ENCODE measurements at places on chromosomes 3 and 15.

DNA sequence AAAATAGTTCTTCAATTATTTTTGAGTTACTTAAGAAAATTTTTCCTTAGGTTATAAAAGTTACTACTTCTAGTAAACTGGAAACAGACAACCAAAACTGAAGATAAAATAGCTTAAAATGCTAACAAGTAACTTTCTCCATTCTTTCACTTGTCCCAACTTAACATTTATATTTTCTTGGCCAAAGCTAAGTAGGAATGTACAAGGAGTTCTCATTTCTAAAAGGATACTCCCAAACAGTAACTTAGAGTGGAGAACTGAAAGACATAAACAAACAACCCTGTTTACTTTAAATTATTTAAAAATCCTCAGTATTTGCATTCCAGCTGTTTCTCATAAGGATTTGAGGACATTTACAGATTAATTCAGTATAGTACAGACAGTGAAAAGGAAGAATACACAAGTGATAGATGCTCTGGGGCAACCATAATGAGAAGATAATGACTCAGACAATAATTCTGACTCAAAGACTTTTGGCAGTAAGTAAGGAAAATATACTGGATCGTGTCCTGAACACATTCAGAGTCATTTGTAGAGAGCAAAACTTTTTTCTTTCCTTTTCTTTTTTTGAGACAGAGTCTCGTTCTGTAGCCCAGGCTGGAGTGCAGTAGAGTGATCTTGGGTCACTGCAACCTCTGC lies 29.2 kb upstream of the ANXA2 start:
- H3K36me3 ChIP-seq: peaks cover 30% of the 10 kb centered on the region
- H3K4me1 ChIP-seq: peaks cover 1% of the 10 kb centered on the region
- no peak overlapping the region for H3K27ac ChIP-seq
- H3K27me3 ChIP-seq: no peaks in the 10 kb centered on the region
- no peak for DNase-seq
- H3K4me3 ChIP-seq: no peak overlapping the region

DNA sequence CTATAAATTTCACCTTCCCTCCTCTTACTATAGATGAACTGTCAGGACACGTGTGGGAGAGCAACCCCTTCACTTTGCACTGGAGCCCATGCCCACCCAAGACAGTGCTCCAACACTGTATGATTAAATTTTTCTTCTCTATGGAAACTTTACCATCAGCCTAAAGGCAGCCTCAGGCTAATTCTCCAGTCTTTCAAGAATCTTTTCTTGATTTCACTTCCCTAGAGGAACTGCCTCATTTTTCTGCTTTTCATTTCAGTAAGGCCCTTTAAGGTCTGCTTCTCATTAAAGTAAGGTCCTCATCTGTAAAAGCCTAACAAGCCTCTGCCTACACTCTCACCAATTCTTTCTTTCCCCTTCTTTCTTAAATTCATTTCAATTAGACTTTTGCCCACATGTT lies 137.3 kb downstream of the KCNMB2 start:
- peaks cover under 1% of the 10 kb centered on the region for H3K27me3 ChIP-seq
- peaks cover 3% of the 10 kb centered on the region for H3K4me1 ChIP-seq
- no peak overlapping the region for H3K4me3 ChIP-seq
- no peaks in the 10 kb centered on the region for H3K36me3 ChIP-seq
- H3K27ac ChIP-seq: no peak overlapping the region

GRCh38 chr15:69272139-69272538 lies 26.6 kb upstream of the PAQR5 start:
- no peak for DNase-seq
- no peaks in the 10 kb centered on the region for H3K4me1 ChIP-seq
- peaks cover 3% of the 10 kb centered on the region for H3K27me3 ChIP-seq
- H3K4me3 ChIP-seq: no peak overlapping the region
- no peaks in the 10 kb centered on the region for H3K36me3 ChIP-seq

DNA sequence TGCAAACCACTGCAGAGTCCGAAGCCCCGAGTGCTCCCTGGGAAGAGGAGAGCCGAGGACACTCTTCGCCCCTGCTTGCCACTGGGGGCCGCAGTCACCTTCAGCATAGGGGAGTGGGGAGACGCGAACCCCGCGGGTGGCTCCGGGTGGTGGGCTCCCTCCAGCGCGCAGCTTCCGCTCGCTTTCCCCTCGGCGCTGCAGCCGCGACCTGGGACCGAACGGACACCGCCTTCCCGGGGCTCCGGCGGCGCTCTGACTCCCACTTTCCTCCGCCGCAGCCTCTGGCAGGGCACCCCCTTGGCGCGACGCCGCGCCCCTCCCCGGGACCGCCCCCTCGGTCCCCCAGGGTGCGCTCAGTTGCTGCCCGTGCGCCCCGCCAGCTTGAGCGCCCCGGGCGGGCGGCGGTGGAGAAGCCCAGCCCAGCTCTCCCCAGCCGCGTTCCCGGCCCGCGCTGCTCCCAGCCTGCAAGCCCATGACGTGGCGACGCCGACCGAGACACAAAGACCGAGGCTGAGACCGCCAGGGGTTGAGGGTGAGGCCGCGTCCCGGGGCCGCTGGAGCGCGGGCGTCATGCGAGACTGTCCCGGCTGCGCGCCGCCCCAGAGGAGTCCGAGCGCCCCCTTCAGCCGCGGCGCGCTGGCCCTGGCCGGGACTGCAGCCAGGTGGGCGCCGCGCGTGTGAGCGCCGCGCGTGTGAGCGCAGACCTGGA lies at the start of gene MINAR1:
Gene MINAR1 (plus strand): TSS at position 701 of the 709 bp plus-strand sequence. CDS start 23,812 bp downstream, outside the sequence.
- no peak within 1 kb of the TSS for H3K27ac ChIP-seq
- no peak within 1 kb of the TSS for H3K4me3 ChIP-seq
- peaks cover 69% of the 10 kb centered on the region for H3K27me3 ChIP-seq
- no peaks in the 10 kb centered on the region for H3K4me1 ChIP-seq
- no peaks in the 10 kb centered on the region for H3K36me3 ChIP-seq

DNA sequence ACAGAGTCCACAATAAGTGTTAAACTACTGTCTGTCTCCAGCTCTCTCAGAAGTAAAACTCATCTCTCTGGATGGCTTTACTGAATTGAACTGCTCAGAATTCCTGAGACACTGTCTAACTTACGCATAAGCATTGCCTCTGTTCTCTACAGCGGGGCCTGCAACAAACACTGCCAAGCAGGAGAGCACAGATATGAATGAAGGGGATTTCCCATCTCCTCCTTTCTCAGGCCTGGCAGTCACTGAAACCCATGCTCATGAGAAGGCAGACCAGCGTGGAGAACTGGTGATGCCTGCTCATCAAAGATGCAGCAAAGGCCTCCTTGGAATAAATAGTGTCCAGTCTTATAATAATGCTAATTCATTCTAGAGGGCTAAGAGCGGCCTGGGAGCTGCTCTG lies 10.3 kb downstream of the RASGRP1 start:
- no peak for DNase-seq
- H3K27ac ChIP-seq: peak overlapping the region; percentile 77

- no peak overlapping the region for H3K27ac ChIP-seq
- peaks cover 13% of the 10 kb centered on the region for H3K36me3 ChIP-seq
- DNase-seq: no peak
- no peak overlapping the region for H3K4me3 ChIP-seq
- no peaks in the 10 kb centered on the region for H3K27me3 ChIP-seq
- H3K4me1 ChIP-seq: peaks cover 20% of the 10 kb centered on the region
Measured at GRCh38 chr15:25780479-25781255, 82.5 kb downstream of the ATP10A start.

DNA sequence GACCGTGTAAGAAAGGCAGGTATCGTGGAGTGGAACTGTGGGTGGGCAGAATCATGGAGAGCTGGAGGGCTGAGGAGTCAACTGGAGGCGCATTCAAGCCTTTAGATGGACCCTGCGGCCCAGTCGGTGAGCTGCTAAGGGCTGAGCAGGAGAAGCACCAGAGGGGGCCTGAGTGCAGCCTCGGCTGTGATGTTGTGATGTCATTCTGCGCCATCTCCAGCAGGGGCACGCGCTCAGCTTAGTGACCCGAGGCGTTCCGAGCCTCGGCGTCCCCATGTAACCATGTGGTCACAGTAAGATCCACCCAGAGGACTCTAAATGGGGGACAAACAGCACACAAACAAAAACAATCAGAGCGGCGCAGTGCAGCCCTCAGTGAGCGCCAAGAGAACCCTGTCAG lies 76.8 kb downstream of the VGLL4 start:
- no peak overlapping the region for H3K4me3 ChIP-seq
- H3K36me3 ChIP-seq: peaks cover 14% of the 10 kb centered on the region
- H3K27ac ChIP-seq: no peak overlapping the region
- no peaks in the 10 kb centered on the region for H3K4me1 ChIP-seq

DNA sequence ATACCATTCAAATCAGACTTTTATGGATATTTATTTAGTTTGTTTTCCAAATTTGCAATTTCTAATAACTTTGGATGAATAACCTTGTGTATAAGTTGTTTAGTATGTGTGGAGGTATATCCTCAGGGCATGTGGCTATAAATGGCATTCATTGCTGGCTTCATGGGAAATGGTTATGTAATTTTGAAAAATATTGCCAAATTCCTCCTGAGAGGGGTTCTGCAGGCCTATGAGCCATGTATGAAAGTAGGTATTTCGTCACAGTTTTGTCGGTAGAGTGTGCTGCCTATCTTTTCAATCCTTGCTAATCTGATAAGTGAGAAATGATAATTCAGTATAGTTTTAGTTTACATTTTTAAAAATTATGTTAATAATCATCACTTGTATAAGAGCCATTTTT lies 256.4 kb upstream of the ZNF385D start:
- no peaks in the 10 kb centered on the region for H3K27me3 ChIP-seq
- H3K36me3 ChIP-seq: no peaks in the 10 kb centered on the region
- no peak overlapping the region for H3K4me3 ChIP-seq
- H3K27ac ChIP-seq: no peak overlapping the region
- no peaks in the 10 kb centered on the region for H3K4me1 ChIP-seq
- DNase-seq: no peak

DNA sequence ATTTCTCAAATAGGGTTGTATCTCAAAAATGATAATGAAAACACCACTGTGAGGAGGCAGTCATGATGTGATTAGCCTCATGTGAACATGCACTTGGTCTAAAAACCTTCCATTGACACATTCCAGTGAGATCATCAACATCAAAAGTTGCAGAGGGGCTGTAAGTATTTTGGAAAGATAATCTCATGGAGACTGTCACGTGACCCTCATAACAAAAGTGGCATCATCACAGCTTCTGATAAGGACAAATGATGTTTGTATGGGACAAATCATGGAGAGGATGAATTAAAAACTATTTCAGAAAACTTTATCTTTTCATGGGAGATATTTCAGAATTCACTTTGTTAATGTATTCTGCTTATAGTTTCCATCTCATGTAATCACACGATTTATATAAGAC lies 203.1 kb upstream of the NDN start:
- no peaks in the 10 kb centered on the region for H3K27me3 ChIP-seq
- no peaks in the 10 kb centered on the region for H3K36me3 ChIP-seq
- H3K27ac ChIP-seq: no peak overlapping the region
- no peak for DNase-seq
- H3K4me3 ChIP-seq: no peak overlapping the region

DNA sequence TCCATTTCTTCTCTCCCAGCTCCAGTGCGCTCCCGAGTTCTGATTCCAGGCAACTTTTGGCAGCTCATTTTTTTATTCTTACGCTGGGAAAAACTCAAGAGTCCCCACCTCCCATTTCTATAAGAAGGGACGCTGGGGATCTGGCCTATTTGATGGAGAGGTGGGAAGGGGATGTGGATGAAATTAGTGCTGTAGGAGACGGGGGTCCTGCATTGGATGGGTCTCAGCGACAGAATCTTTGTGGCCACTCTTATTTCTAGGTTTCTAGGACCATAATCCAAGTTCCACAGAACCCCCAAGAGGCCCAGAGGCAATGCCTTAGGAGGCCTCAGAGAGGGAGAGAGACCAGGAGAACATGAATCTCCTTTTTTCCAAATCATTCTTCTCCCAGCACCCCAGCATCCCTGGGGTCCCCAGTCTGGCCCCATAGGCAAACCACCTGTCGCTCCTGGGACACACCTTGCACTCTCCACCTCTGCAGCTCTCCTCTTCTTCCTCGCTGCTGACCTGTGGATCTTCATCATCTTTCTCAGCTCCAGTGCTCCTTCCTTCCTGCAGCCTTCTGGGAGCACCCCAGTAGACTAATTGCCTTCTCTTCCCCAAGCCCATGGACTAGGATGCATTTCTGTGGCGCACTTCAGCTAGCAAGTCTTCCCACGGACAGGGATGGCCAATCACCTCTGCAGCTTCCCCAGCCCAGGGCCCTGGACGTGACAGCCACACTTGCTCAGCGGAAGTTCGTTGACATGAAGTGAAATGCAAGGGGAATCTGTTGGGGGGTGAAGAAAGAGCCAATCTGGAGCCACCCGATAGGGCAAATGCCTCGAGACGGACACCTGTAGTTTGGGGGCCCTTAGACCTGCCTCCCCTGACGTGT lies 100.1 kb upstream of the ALDH1A3 start:
- H3K36me3 ChIP-seq: no peaks in the 10 kb centered on the region
- H3K4me1 ChIP-seq: no peaks in the 10 kb centered on the region
- no peaks in the 10 kb centered on the region for H3K27me3 ChIP-seq
- DNase-seq: peak; percentile 22
- no peak overlapping the region for H3K27ac ChIP-seq

DNA sequence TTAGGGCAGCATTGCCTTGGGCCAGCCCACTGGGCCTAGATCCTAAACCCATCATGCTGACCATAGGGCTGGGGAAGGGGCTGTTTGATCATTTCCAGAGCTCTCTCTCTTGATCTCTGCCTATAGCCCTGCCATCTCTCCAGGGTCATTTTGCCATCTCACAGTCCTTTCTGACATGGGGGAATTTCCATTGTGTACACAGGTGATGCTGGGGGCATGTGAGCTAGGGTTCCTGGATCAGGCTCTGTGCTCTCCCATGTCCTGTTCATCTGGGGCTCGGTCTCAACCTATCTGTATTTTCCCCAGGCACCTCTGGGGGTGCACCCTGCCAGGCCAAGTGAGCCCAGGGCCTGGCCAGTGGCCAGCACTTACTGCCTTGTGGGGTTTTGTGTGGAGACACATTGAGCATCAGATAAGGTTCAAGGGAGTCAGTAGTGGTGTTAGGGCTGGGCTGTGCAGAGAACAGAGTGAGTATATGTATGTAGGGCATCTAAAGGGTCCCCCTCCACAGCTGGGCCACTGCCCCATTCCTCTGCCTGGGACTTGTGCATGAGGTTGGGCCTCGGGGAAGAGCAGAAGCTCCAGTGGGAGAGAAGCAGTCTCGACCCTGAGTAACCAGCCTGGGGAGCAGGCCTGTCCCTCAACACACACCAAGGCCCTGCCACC lies 25.7 kb upstream of the APEH start:
- H3K36me3 ChIP-seq: no peaks in the 10 kb centered on the region
- H3K27ac ChIP-seq: no peak overlapping the region
- no peak overlapping the region for H3K4me3 ChIP-seq
- H3K27me3 ChIP-seq: no peaks in the 10 kb centered on the region
- no peak for DNase-seq
- H3K4me1 ChIP-seq: no peaks in the 10 kb centered on the region

- H3K36me3 ChIP-seq: no peaks in the 10 kb centered on the region
- no peaks in the 10 kb centered on the region for H3K4me1 ChIP-seq
- no peaks in the 10 kb centered on the region for H3K27me3 ChIP-seq
- no peak overlapping the region for H3K27ac ChIP-seq
- DNase-seq: no peak
Measured at GRCh38 chr15:33587773-33588172, 277.0 kb downstream of the RYR3 start.

Data from activated CD8-positive, alpha-beta memory T cell treated with anti-CD3 and anti-CD28 coated beads, Interleukin-2, amount 10 ng/mL, durations not matched to agents 7 days and 5 days (primary cell).